Karpas-422 (cell line): ENCODE measurements at places on chromosomes 5 and 9. TPM values are rescaled to one million over a fixed set of nuclear protein-coding genes. Genes with fewer than 3 reads are reported as not detected.

SV2C gene
- total RNA-seq, result not detected in 2 replicates

APBA1 gene
- not detected in 2 replicates for total RNA-seq

DNA sequence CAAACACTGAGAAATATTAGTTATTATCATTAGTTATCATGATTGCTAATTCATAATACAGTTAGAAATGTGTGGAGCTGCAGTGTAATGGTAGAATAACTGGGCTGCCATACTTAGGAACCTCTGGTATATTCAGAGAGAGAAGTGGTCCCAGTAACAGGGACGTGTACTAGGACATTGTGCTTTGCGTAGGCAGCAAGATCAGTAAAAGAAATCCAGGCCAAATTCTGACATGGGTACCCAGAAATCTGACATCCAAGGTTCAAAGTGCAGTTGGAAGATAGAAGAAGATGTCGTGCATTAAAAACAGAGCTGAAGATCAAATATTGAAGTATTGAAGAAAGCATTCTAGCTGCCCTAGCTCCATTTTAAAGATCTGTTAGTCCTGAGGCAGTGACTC, 1160.7 kb upstream of the DMAC1 start:
- H3K36me3 ChIP-seq, result no peaks in the 10 kb centered on the region
- DNase-seq, result no peak
- H3K4me1 ChIP-seq, result no peaks in the 10 kb centered on the region
- H3K27me3 ChIP-seq, result no peaks in the 10 kb centered on the region
- no peak overlapping the region for H3K4me3 ChIP-seq

GRCh38 chr5:17037751-17038150, 101.7 kb upstream of the MYO10 start:
- H3K4me3 ChIP-seq, result no peak overlapping the region
- no peaks in the 10 kb centered on the region for H3K27me3 ChIP-seq
- no peaks in the 10 kb centered on the region for H3K4me1 ChIP-seq
- no peak for DNase-seq
- H3K27ac ChIP-seq, result no peak overlapping the region

DNA sequence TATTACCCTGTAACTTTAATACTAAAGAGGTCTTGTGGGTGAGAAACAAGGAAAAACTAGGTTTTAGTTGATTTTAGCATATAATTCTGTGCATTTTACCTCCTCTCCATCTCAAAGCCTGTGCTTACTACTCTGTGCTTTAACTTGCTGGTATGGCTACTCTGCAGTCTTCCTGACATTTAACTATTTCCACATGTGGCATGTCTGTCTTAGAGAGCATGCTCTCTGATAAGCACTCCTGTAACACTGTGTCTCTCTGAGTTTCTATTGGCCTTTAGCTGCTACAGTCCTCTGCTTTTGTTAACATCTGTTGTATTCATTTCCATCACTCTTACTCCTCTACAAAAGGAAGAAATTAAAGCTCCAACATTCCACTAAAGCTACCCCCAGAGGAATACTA, 418.3 kb downstream of the RAB3C start:
- no peaks in the 10 kb centered on the region for H3K36me3 ChIP-seq
- H3K4me1 ChIP-seq, result no peaks in the 10 kb centered on the region
- no peak overlapping the region for H3K4me3 ChIP-seq
